Mesothelial cell of epicardium (in vitro differentiated cells): ENCODE measurements at places on chromosomes 12 and 14. TPM values are rescaled to one million over a fixed set of nuclear protein-coding genes. Genes with fewer than 3 reads are reported as not detected.

CHGA gene
- total RNA-seq: not detected in 3 replicates

HOTAIR gene
- 1.1 to 1.8 TPM (median 1.8 TPM) in 3 replicates for total RNA-seq

PAWR gene
- total RNA-seq: 205 to 229 TPM (median 211 TPM) in 3 replicates

PROX2 gene
- total RNA-seq: not detected in 3 replicates

DNAH10 gene
- 2.0 to 2.7 TPM (median 2.5 TPM) in 3 replicates for total RNA-seq

GLT1D1 gene
- 1.3 to 1.6 TPM (median 1.5 TPM) in 3 replicates for total RNA-seq

FAM181A gene
- total RNA-seq: not detected in 3 replicates

RFX4 gene
- total RNA-seq: not detected in 3 replicates

MIPOL1 gene
- total RNA-seq: 24.3 to 29.2 TPM (median 28.4 TPM) in 3 replicates

WNK1 gene
- total RNA-seq: 131 to 150 TPM (median 146 TPM) in 3 replicates

TESPA1 gene
- total RNA-seq: 0.16 to 0.31 TPM (median 0.20 TPM) in 3 replicates

FGF6 gene
- total RNA-seq: not detected in 3 replicates

AQP2 gene
- total RNA-seq: not detected in 3 replicates

CYP27B1 gene
- total RNA-seq: 3.3 to 4.7 TPM (median 4.0 TPM) in 3 replicates

PDE3A gene
- 12.0 to 12.7 TPM (median 12.6 TPM) in 3 replicates for total RNA-seq

CSRNP2 gene
- 47.1 to 50.5 TPM (median 49.0 TPM) in 3 replicates for total RNA-seq

KRT73 gene
- total RNA-seq: not detected in 3 replicates

SIX4 gene
- total RNA-seq: 17.4 to 18.0 TPM (median 17.9 TPM) in 3 replicates

ARHGAP9 gene
- 0.90 to 1.1 TPM in 2 of 3 replicates, not detected in the other for total RNA-seq

POU6F1 gene
- total RNA-seq: 11.3 to 12.8 TPM (median 11.6 TPM) in 3 replicates

LTB4R2 gene
- total RNA-seq: 13.0 to 14.9 TPM (median 14.8 TPM) in 3 replicates
